ENCODE measurements at places on chromosomes 2 and 18.

GRCh38 chr2:205694256-205694655 lies 12.0 kb downstream of the NRP2 start:
- DNase-seq, result no peak

DNA sequence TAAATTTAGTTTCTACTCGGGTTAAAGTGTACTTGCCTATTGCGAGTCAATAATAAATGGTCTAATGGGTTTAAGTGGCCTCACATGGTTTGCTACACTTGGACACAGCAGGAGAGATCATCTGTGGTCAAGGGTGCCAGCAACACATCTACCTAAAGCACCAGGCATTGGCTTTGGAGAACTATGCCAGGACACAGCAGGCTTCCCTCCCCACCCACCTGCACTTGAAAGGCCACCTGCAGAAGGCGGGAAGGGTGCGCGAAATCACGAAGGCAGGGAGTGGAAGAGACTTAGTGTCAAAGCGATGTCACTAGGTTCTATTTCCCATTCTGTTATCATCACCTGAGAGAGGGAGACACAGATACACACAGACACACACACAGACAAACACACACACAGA lies 44.5 kb downstream of the MYT1L start:
- DNase-seq, result peak; percentile 70

DNA sequence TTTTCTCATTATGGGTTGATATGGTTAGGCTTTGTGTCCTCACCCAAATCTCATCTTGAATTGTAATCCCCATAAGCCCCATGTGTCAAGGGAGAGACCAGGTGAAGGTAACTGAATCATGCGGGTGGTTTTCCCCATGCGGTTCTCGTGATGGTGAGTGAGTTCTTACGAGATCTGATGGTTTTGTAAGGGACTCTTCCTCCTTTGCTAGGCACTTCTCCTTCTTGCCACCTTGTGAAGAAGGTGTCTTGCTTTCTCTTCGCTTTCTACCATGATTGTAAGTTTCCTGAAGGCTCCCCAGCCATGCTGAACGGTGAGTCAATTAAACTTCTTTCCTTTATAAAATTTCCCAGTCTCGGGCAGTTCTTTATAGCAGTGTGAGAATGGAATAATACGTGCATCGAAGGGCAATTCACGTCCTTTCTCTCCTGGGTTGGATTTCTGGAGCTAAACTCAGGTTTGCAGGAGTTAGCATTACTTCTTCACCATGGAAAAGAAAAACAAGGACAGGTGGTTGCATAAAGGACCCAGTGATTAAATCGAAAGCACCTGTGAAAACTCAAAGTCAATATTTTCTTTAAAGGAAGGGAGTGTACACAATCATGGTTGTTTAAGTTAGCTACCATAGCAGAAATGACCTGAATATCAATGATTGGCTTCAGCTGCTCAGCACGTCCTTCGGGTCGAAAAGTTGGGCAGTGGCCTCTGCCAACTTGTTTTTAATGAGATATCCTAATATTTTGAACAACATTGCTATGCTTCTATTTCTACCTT lies 54.1 kb downstream of the CDC42EP3 start:
- DNase-seq, result no peak

GRCh38 chr2:42614838-42615237 lies 46.4 kb downstream of the MTA3 start:
- no peak for DNase-seq

- DNase-seq, result no peak
Measured at GRCh38 chr2:225064362-225064761, 22.1 kb upstream of the DOCK10 start.

- no peak for DNase-seq
Measured at GRCh38 chr18:48605408-48605845, 66.6 kb downstream of the CTIF start.

- no peak for DNase-seq
Measured at GRCh38 chr2:96463119-96463518, 42.0 kb downstream of the NEURL3 start.

GRCh38 chr2:40164736-40165508 lies 287.0 kb downstream of the SLC8A1 start:
- no peak for DNase-seq

DNA sequence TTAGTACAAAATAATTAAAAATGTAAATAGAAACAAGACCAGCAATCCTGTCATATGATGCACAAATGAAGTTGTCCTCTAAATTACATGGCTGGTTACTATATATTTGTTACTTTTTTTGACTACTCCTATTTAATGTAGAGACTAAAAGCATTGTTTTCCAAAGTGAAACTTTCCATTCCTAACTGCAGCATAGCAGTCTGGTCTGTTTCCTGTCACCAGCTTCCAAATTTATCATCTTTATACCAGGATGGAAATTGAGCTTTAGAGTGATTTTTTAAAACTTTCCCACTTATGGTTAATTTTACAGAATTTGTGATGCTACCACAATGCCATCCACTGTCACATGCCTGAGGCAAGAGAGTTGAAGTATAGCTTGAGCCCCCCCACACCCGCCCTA lies 33.5 kb upstream of the RAB27B start:
- no peak for DNase-seq

DNA sequence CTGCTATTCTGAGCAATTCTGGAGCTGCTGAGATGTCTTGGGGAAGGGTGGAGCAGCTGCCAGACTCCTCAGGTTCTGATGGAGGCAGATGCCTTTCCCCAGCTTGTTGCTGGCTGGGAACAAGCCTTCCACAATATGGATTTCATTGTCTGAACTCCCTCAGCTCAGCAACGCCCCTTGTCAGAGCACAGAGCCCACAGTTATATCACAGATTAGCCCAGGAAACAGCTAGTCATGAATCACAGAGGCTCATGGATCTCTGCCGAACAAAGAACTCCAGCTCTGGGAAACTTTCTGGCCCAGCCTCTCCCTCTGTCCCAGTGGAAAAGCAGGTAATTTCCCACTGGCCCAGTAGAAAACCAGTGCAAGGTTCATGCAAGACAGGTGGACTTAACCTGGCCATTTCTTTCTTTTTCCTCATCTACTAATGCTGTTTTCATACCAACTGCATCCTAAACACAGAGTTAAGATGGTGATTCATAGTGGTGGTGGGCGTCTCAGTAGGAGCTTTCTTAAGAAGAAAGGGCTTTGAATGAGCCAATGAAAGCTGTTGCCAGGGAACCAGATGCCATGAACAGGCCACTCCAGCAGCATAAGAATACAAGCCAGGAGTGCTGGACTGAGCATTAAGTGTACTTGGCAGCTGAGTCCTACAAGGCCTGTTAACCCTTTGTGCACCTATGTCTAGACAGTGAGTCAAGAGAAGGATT lies 8.7 kb upstream of the KIAA2012 start:
- peak; percentile 34 for DNase-seq

GRCh38 chr18:76356666-76357065 lies 138.4 kb downstream of the ZNF516 start:
- no peak for DNase-seq

GRCh38 chr2:43515248-43515647 lies 80.6 kb downstream of the THADA start:
- DNase-seq, result no peak

DNA sequence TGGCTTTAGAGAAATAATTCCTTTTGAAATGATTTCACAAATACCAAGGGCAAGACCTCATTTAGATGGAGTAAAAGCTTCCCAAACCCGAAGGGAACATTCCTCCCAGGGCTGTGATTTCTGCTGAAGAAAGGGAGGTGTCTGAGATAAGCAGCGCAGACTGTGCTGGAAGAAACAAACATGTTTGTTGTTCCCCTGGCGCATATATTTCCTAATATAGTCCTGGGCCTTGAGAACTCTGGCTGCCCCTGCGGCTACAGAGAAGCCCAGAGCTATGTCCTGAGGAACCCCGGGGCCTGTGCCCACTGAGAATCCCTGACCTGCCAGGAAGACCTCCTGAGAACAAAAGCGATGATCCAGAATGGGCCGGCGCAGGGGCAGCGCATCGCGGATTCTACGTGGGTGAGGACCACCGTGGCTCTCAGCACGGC lies 372.6 kb upstream of the NT5C1B start:
- DNase-seq, result no peak

DNA sequence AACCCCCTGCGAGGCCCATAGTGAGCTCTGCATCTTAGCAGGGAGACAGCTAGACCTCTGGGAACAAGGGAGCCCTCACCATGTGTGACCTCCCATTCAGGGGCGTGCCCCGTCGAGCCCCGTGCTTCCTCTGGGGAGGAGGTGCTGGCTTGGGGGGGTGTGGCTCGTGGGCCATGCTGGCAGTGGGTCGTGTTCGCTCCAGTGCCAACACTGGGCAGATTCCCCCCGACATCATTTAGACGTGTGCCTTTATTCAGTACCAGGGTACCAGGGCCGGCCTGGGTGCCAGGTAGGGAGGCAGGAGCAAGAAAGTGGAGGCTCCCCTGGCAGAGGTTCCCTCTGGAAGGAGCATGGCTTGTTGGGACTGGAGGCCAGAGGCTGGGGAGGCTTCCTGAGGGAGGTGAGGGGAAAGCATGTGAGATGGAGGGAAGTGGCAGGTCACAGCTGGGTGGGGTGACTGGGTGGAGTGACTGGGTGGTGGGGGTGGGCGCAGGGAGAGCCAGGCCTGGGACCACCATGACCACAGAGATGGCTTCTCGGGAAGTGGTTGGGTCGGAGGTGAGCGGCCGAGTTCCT lies 15.2 kb downstream of the GPC1 start:
- no peak for DNase-seq

DNA sequence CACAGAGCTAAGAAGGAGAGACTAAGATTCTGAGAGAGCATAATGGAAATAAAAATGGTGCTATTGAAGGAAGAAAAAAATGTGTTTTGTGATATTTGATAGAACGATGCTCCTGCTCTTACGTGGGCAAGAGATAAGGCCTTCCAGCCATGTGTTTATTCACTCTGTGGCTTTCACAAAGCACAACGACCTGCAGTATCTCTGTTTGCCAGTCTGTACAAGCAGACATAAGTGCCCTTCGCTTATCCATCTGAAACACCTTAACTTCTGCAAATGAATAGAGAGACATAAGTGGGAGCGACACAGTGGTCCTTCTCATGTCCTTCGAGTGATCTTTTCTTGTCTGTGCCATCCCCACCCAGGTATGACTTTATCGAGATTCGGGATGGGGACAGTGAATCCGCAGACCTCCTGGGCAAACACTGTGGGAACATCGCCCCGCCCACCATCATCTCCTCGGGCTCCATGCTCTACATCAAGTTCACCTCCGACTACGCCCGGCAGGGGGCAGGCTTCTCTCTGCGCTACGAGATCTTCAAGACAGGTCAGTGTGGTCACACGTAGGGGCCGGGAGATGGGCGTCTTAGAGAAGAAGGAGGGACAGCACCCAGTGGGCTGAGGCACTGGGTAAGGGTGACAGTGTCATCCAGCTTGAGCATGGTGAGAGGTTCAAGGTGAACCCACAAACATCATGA lies 33.7 kb downstream of the NRP2 start:
- no peak for DNase-seq

- no peak for DNase-seq
Measured at GRCh38 chr2:69601179-69601612, 42.3 kb downstream of the AAK1 start.

GRCh38 chr2:16063251-16063850 lies 123.0 kb downstream of the MYCN start:
- no peak for DNase-seq

DNA sequence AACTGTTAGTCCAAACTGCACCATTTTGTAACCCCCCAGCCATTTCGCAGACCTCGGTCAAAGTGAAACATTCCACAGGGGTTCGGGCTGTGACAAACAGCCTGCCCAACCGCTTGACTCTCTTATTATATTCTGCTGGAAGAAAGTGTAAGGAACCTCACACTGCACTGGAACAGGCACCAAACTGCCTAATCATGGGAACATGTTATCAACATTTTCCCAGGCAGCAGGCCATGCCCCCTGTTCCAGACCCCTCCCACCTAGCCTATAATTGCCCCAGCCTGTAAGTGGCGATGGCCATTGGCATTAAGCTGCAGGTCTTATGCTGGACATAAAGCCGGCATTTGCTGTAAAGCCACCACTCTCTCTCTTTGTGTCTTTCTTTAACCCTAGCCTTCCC lies 16.9 kb downstream of the LYG2 start:
- DNase-seq, result no peak

DNA sequence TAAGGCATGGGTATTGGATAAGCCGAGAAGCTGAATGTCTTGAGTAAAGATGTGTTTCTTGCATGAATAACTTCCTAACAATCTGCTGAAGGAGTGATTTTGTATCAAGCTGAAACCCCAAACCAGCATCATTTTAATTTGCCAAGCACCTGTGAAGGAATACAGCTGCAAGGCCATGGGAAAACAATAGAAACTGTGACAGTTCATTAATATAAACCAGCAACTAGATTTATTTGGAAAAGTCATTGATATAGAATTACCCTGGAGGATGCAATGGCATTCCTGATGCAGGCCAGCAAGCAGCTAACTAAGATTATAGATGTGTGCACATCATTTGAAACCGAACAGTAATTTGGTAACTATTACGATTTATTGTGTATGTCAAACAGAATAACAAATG lies 155.7 kb upstream of the TCF4 start:
- DNase-seq, result no peak

DNA sequence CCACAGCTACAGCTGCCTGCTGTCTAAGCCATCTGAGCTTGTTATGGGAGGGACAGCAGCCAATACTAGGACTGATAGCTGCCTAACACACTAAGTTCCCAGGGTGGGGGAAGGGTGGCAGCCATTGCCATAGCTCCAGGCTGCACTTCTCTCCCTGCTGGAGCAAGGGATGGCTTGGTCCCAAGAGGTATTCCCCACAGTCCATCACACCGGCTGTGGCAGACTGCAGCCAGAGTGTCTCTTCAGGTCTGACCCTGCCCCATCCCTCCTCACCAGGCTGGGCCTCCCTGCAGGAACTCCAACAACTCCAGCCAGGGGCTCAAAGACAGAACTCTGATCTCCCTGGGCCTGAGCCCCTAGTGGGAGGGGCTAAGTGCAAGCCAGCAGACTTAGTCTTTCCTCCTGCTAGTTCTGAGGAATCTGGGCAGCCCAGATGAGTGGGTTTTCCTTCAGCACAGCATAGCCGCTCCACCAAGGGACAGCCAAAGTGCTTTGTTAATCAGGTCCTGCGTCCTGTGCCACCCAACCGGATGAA lies 632.1 kb downstream of the SOCS6 start:
- no peak for DNase-seq

DNA sequence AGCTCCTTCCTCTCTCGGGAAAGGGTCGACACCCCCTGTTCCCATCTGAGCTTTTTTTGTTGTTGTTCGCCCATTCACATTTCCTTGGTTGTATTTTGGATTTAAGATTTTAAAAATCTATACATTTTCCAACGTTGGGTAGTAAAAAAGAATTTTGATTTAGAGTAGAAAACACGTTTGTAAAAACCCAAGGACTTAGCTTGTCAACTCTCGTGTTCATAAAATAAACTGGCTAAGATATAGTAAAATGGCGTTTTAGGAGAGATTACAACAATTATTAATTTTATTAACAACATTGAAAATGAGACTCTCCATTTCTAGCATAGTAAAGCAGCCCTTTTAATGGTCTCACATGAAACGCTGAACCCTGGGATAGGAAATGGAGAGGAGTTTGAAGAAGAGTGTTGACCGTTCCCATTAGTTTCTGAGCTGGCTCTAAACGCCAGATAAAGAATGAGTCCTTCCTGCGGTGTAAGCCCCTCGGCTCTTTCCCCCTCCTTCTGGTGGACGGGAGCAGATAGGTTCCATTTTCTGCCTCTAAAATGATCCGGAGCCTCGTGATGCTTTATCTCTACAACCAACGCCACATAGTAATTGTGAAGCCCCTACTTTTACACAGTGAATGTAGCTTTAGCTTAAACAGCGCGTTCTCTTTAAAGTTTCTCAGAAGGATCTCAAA lies 24.0 kb upstream of the ZNF516 start:
- no peak for DNase-seq

Data from NCI-H187 treated with DMSO at 0.1 percent for 48 hours (cell line).